Activated naive CD4-positive, alpha-beta T cell (primary cell): ENCODE measurements at places on chromosomes 2 and 18.

DNA sequence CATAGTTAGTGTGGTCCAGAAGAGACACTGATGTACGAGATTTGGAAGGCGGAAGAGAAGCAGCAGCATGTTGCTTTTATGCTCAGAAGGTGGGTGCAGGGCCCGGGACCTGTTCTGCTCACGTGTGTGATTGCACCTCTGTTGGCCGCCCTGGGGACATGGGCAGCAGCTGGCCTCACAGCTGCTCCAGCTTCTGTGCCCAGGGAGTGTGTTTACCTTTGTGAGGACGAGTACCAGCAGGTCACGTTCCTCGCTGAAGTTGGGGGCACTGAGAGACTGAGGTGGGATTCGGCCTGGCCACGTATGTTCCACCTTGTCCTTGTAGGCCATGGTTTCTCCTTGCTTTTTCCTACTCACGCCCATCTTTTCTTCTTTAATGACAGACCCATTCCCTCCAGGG is 86.3 kb downstream of the PMAIP1 start:
- DNase-seq = no peak

- no peak for DNase-seq
These were observed 72.6 kb downstream of the ANKRD44 start for GRCh38 chr2:197238043-197238365.

DNA sequence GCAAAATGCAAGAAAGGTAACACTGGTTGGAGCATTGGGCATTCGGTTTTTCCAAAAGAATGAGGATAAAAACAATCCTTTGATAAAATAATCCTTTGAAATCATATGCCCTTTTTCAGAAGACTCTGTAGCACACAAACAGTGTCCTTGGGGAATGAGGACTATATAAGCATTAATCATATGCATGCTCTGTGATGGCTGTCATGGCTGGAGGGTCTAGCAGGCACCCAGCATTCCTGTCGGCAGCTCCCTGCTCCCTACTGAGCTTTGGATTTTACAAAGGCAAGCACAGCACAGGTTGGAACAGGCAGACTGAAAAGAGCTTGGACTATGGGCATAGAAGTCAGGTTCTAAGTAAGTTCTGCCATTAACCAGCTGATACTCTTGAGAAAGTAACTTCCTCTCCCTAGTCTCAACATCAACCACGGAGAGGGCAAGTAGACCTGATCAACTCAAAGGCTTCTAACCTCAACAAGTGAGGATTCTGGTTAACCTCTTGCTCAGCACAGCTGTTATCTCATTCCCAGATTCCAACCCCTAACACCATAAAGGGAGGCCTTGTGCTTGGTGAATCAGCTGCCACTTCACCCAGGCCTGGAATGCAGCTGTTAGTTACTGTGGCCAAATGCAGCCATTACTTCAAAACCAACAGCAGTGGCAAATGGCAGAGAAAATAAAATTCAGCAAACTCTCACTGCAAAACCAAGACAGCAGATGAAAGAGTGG is 29.5 kb downstream of the GALNT14 start:
- no peak for DNase-seq

DNA sequence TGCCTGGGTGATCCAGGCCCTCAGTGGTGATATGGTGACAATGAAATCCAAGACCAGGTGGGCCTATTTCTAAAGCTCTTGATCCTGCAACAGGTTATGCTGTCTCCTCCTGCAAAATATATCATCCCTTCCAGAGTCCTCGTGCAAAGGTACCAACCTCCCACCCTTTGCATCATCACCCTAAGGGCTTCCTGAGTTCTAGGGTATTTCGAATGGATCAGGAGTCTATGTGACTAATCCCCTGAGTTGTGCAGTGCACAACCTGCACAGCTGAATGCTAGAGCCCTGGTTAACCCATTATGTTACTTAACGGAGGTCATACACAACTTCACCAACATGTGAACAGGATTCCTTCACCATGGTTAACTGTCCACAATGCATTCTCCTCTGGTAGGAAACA is 13.4 kb upstream of the NPAS2 start:
- no peak for DNase-seq

DNA sequence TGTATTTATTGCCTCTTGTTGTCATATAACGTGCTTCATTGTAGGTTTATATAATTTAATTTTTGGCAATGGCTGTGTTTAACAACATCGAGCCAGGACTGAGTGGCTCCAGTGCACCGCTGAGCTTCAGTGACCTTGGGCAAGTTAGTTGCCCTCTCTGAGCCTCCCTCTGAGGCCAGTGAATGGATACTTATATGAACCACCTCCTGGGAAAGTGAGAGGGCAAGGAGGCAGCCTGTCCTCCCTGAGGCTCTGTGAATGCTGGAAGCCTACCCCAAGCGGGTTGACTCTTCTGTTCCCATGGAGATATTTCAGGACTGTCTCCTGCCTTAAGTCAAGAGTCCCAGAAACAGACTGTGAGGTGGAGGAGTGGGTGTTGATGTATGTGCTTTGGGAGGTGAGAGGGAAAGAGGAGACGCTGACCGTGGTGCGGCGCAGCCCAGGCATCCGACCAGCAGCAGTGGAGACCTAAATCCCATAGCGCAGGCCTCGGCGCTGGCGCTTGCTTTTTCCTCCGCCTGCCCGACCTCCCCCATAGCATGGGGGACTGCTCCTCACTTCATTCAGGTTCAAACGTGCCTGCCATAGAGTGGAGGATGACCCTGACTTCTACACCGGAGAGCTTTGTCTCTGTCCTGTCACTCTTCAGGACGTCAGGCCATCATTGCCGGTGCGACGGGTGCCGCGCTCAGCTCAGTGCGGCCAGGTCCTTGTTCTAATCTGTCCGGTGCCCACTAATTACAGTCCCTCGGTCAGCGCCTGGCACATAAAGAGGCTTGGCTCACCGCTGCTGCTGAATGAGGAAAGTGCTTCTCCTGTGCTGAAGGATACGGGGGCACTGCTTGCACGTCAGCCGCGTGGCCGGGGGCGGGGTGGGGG is 167.3 kb upstream of the HS6ST1 start:
- no peak for DNase-seq

DNA sequence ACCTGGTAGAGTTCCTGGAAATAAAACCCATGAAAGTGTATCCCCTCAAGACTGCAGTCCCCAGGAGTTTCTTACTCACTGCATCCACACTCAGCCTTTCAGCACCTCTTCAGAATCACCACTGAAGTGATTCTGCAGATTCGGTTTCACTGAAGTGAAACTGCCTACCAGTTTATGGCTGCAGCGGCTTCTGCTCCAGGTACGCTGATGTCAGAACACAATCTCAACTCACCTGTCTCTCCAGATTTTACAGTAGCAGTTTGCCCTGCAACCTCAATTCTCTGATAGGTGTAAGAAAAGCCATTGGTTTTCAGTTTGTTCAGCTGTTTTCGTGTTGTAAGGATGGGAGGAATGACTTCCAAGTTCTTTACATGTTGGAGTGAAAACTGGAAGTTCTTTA is 124.8 kb downstream of the TSN start:
- DNase-seq = no peak

GRCh38 chr18:76450452-76451395 is 44.3 kb downstream of the ZNF516 start:
- no peak for DNase-seq

- no peak for DNase-seq
These were observed 14.9 kb downstream of the TYW5 start for GRCh38 chr2:199940373-199940772.
